Stimulated activated CD4-positive, alpha-beta T cell treated with anti-CD3 and anti-CD28 coated beads, TNF-alpha, amount 100 ng/mL, for 48 hours (primary cell): ENCODE measurements at places on chromosomes 7 and 10.

GRCh38 chr7:129401228-129401966, 32.8 kb upstream of the STRIP2 start:
- no peak for DNase-seq

DNA sequence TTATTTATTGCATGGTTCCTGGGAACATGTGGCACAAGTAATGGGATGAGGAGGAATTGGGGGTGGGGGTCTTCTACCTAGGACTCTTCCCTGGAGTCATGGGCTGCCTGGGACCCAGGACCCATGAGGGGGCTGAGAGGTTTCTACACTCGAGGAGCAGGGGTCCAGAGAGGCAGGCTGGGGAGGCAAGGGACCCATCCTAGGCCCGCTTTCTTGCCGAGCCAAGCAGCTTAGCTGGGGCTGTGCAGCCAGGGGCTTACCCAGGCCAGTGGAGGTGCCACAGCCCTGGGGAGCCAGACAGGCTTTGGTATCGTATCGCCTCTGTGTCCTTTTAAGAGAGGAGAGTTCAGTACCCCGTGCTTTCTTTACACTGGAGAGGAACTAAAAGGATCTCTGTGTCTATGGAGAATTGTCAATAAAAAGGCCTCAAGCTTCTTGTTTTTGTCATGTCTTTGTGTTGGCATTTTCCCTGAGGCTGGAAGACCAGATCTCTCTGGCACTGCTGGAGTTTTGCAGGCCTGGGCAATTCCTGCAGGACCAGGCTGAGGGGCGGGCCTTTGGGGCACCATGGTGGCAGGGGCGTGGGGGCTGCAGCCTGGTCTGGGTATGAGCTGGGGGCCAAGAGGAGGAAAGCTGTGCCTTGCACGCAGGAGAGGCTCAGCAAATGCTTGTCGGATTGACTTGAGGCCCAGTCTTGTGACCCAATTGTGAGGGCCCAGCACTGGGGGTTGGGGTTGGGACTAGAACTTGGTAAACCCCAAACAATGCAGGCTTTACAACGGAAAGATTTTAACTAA, 11.1 kb downstream of the SFRP5 start:
- DNase-seq = no peak

GRCh38 chr7:117011419-117012260, 58.3 kb downstream of the ST7 start:
- DNase-seq = no peak

GRCh38 chr7:87474533-87475358, 734 bp downstream of the ABCB4 start:
- DNase-seq = no peak

DNA sequence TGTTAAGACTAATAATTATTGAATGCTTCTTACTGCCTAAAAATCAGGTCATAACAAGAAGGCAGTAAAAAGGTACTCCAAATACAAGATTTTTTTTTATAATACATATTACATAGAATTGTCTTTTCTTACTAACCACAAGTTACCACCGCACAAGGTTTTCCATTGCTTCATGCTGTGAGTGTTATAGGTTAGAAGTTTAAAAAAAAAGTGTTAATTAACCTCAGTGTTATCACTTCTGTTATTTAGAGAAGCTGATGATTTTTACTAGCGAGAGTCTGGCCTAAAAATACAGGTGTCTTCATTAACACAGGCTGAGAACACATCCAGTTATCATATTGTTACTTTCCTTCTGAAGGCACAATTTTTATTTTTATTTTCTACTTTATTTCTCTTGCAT, 1281.9 kb upstream of the CELF2 start:
- DNase-seq = no peak

- no peak for DNase-seq
Measured at GRCh38 chr10:26000971-26001370, 66.9 kb downstream of the MYO3A start.

- DNase-seq = no peak
Measured at GRCh38 chr7:108308903-108309302, 147.3 kb downstream of the NRCAM start.

GRCh38 chr7:30349170-30349569, 64.8 kb downstream of the ZNRF2 start:
- DNase-seq = no peak

- DNase-seq = no peak
Measured at GRCh38 chr10:86078639-86079035, 288.0 kb downstream of the GRID1 start.

DNA sequence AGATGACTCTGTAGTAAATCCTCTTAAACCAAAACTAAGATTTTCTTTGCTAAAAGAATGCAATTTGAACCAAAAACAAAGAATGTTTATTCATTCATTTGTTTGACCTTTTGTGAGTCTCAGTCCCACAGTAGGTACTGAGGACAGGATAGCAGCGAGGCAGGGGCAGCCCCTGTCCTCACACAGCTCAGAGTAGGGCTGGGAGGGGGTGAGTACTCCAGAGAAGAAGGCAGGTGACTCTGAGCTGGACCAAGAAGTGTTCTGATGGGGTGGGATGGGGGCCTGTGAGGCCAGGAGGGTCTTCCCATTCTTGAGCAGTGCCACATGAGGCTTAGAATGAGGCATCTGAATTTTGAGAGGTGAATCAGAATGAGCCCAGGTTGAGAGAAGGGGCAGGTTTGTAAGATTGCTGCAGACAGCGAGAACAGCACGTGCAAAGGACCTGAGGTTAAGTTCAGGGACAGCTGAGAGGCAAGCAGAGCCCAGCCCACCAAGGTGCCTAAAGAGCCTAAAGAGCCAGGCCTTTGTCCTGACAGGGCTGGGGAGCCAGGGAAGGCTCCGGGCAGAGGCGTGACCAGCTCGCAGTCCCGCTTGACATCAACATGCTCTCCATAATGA, 56.9 kb upstream of the CHST15 start:
- DNase-seq = no peak

DNA sequence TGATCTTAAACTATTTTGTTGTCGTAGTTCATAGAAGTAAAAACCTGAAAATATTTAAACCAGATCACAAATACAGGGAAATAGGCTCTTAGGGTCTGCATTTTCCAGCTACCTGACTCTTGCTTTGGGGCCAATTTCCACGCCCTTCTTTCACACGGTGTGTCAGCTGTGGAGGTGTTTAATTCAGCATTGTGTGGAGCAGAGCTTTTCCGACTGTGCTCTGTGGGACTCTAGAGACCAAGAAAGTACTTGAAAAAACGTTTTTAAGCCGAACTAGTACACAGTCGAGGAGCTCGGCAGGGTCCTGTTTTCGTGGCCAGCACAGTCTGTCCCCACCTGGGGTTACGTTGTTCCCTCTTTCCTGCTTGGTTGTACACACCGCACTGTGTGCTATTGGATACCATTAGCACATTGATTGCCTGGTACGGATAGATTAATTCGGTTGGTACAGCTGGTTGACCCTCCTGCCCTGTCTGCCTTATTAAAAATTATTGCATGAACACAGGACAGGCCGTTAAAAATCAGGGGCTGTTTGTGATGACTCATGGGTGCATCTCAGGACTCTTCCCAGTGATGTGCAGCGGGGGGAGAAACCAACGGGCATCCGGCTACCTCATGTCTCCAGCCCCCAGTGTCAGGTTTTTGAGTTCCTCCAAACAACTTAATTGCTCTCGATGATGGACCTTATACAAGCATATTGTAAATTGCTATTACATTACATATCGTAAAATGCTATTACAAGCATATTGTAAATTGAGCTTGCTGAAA, 80.7 kb upstream of the BTBD16 start:
- DNase-seq = no peak

DNA sequence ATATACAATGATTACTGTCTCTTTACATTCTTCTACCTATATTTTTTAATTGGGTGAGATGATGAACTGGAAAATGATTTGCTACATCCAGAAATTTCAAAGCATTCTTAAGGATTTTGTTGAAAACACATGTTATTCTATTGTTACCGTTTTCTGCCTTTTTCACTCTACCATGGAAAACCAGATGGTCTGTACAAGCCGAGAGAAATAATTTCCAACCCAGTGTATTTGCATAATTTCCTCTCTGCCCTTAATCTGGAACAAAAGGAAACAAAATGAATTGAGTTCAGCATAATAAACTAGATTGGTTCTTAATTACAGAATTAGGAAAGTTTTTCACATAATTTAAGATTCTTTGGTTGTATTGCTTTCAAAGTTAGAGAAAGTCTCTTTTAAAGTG, 211.2 kb downstream of the CACNB2 start:
- DNase-seq = no peak

- DNase-seq = no peak
Measured at GRCh38 chr10:92995509-92995908, 65.1 kb upstream of the CYP26C1 start.

DNA sequence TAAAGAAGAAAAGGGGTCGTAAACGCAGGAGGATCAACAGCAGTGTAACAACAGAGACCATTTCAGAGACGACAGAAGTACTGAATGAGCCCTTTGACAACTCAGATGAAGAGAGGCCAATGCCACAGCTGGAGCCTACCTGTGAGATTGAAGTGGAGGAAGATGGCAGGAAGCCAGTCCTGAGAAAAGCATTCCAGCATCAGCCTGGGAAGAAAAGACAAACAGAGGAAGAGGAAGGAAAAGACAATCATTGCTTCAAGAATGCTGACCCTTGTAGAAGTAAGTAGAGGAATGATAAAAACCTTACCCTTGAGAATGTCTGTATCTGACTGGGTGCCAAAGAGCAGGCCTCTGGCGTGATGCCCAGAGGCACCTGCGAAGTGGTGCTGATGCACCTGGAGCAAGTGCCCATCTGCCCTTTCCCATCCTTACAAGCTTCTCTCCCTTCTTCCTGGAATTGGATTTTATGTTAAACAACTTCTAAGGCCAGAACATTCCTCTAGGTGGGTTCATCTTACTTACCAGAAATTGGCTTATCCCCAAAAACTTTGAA, 86.4 kb upstream of the SAMD8 start:
- DNase-seq = no peak

GRCh38 chr7:114158854-114159253, 240.0 kb upstream of the PPP1R3A start:
- DNase-seq = no peak

- DNase-seq = no peak
Measured at GRCh38 chr7:139384611-139385010, 24.9 kb downstream of the LUC7L2 start.

GRCh38 chr7:22551768-22552513, 52.0 kb upstream of the STEAP1B start:
- no peak for DNase-seq
